ENCODE measurements at places on chromosomes 4 and X.
A peak's percentile ranks its signal among the peaks of the same experiment; 100 is the strongest.

GRCh38 chrX:51834076-51834475 lies 59.3 kb upstream of the MAGED1 start:
- no peak for DNase-seq

DNA sequence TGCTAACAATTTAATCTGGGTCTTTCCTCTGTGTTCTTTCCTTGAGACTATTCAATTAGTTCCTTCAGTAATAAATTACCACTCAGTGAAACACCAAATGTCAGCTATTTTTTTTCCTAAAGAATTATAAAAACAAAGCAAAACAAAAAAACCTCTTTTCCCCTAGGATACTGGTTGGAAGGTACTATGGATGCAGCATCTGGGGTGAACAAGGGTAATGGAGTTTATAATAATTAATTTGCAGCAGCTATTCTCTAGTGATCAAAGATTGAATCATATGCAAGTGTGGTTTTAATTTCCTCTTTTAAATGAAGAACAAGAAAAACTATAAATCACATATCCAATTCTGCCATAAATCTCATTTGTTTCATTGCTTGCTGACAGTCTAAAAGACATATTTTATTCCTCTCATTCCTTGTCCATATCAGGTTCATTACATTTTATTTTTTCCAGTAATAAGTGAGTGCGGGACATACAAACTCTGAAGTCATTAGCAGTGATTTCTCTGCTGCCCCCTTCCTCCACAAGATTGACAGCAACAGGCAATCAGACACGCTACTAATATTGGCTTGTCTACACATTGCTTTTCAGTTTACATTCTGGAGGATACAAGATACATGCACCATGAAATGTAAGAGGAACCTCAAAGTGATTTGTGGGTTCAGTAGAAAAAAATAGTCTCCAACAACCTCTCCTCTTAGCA lies 1093.4 kb upstream of the SLIT2 start:
- DNase-seq, result no peak

- no peak for DNase-seq
Observed at GRCh38 chr4:111991797-111992196, 153.5 kb upstream of the FAM241A start.

DNA sequence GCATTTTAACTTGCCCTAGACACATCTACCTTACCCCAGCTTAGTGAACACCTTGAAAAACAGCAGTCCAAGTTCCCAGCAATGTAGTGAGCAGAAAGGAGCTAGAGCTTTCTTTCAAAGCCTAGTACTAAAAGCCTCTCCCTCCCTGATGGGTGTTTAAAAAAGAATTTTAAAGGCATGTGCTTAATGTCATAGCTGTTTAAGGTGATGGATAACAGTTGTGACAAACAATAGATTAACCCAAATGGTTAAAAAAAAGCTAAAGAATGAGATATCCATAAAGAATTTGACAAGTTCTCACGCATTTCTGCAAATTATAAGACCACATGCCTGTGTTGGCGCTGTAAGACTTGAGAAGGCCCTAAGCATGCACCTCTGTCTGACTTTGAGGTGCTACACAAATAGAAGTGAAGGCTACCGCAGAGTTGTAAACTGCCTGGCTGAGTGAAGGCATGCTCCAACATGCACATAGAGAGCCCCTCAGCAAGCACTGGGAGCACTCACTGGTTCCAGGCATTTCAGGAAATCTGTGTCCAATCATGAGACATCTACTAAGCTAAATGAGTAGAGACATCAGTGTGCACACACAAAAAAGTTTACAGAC lies 94.0 kb downstream of the PHF8 start:
- DNase-seq, result no peak

- DNase-seq, result no peak
Observed at GRCh38 chrX:54181202-54181953, 1.7 kb downstream of the FAM120C start.

DNA sequence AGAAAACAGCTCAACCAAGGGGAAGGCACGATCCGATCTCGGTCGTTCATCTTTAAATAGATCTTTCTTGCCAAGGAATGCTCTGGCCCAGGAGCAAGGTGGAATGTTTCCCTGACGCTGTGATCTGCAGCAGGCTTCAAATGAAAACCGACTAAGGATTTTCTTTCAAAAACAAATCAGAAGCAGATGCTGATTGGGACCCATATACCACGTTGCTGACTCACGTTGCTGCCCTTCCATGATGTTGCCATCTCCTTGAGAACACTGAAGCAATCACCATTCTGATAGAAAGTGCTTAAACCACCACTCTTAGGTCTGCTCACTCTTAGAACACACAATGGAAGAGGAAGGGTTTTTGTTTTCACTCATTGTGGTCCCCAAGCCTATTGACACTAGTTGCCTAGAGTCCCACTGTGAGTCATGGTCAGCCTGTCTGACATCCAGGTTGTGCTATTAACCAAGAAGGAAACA lies 26.1 kb downstream of the LAMTOR3 start:
- no peak for DNase-seq

- DNase-seq, result no peak
Observed at GRCh38 chr4:140112576-140112975, 41.4 kb downstream of the MAML3 start.

DNA sequence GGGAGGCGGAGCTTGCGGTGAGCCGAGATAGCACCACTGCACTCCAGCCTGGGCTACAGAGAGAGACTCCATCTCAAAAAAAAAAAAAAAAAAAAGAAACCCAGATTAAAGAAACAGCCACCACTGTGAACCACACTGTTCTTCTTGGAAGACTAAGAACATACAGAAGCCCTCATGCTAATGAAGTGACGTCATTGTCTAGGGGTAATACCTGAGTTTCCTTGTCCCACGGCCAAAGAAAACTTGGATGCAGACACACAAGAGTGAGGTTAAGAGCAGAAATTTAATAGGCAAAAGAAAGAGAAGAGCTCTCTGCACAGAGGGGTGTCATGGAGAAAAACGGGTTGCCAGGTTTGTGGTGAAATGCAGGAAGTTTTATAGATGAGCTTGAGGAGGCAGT lies 691.6 kb downstream of the NLGN4X start:
- DNase-seq, result no peak

- DNase-seq, result no peak
Observed at GRCh38 chr4:91113130-91113706, 986.0 kb downstream of the CCSER1 start.

GRCh38 chr4:786861-787300 lies 39.0 kb downstream of the CPLX1 start:
- no peak for DNase-seq

GRCh38 chr4:139933541-139933940 lies 220.4 kb downstream of the MAML3 start:
- DNase-seq, result no peak

GRCh38 chr4:65670331-65671031 lies at the start of gene EPHA5:
Gene EPHA5 (minus strand): TSS chr4:65670489. CDS start chr4:65669742, 747 bp downstream.
- DNase-seq, result peak; percentile 32

GRCh38 chr4:139392797-139393196 lies 61.1 kb upstream of the RAB33B start:
- no peak for DNase-seq

- DNase-seq, result peak; percentile 45
Observed at GRCh38 chrX:155263854-155264628, at the start of gene RAB39B. Gene RAB39B (minus strand): TSS chrX:155264491. CDS start chrX:155264288, 203 bp downstream.

- DNase-seq, result no peak
Observed at GRCh38 chrX:65642914-65643491, 24.5 kb upstream of the MSN start.

DNA sequence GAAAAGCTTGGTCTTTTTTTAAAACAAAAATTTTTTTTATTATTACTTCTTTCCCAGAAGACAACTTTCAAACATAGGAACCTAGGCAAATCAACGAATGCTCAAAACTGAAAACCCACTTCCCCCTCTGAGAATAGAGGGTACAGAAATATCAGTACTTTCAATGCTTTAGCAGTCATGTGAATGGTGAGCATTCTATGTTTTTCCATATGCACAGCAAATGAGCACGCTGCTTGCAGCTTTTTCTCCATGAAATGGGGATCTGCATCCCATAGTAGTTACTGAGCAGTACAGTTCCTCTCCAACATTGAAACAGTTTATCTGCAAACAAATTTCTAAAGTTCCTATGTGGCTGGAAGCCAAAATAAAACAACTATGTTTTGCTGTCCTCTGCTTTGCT lies 108.4 kb upstream of the BMP2K start:
- DNase-seq, result no peak

GRCh38 chrX:139198936-139199335 lies 331.6 kb upstream of the F9 start:
- no peak for DNase-seq

DNA sequence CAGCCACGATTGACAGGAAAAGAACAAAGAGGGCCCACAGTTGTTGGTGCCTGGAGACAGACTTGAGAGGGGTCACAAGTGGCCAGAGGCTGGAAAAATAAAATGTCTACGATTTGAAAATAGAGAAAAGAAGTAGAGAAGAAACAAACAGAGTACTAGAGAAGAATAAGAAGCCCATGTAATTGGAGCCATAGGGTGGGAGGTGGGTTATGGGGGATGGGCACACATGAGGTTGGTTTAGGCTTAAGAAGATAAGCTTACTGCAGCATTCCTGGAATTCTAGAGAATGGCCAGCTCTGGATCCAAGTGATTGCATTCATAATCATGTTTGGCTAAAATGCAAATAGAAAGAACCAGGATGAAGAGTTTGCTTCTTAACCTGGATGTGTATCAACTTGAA lies 210.7 kb downstream of the MAML3 start:
- no peak for DNase-seq

DNA sequence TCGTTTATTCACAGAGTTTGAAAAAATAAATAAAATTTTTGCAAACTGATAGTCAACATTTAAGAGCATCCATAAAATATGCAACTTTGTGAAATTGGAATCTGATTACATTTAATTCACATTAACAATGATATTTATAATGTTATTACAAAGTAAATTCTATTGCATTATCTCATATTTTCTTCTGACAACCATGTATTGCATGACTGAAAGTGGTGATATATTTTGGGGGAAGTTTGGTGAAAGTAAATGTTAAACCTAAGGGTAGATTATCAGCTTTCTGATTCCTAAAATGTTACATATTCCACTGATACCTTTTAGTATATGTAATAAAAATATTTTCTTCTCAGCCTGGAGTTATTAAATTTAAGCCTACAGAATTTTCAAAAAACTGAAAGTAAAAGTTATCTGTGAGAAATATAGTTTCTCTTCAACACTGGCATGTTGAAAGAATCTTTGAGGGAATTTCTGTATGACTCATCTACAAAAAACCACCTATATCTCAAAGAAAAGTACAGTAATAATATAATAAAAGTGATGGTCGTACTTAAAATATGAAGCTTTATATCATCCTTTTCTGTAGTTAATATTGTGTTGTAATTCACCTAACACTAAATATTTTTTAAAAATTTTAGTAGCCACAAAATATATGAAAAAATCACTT lies 1179.6 kb upstream of the PCDH7 start:
- DNase-seq, result no peak

DNA sequence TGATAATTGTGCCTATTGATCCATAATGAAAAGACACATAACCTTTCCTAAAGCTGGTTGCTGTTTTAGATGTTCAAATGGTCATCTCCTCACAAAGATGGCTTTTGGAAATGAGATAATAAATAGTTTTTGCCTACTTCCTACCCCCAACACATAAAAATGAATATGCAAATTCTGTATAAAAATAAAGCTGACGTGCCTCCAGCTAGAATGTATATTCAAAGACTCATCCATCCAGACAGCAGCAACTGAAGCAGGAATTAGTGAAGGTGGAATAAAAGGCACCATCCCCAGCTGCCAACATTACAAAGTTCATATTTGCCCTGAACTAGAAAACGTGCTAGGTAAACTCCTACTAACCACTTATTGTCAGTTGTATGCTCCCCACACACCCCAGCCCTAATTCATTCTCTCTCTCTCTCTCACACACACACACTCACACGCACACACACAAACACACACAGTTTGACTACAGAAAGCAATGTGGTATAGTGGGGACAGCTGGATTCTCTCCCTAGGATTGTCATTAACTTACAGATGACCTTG lies 53.6 kb downstream of the PCDH19 start:
- DNase-seq, result no peak

DNA sequence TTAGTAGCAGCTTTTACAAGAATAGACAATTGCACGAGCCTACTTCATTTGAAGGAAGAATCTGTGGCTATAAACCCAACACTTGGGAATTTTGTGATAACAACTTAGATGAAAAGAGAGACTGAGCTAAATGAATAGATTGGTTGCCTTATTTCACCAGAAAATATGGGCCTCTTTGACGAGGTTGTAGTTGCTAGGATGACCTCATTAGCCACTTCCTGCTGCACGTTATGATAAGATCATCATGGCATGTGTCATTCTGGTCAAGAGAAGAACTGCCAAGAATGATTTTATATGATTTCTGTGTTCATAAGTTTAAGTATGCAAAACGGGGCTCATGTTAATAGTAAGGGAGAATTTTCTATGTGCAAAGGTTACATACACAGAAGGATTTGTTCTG lies 321.9 kb upstream of the GIMD1 start:
- no peak for DNase-seq

DNA sequence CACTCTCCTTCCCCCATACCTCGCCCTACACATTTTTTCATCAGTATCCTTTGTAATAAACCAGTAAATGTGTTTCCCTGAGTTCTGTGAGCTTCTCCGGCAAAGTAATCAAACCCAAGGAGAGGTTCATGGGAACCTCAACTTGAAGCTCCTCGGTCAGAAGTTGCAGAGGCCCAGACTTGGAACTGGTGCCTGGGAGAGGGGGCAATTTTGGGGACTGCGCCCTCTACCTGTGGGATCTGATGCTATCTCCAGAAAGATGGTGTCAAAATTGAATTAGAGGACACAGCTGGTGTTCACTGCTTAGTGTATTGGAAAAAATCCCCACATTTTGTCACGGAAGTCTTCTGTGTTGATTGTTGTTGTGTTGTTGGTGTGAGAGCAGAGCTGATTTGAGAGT lies 70.6 kb downstream of the ATP11C start:
- no peak for DNase-seq

- DNase-seq, result no peak
Observed at GRCh38 chrX:106038625-106039024, at the start of gene SERPINA7. Gene SERPINA7 (minus strand): TSS chrX:106038727. CDS start chrX:106037058, 1,669 bp downstream.

- DNase-seq, result no peak
Observed at GRCh38 chrX:22349116-22349515, 76.4 kb downstream of the CBLL2 start.

- DNase-seq, result no peak
Observed at GRCh38 chr4:121720109-121720508, 23.3 kb upstream of the ANXA5 start.

DNA sequence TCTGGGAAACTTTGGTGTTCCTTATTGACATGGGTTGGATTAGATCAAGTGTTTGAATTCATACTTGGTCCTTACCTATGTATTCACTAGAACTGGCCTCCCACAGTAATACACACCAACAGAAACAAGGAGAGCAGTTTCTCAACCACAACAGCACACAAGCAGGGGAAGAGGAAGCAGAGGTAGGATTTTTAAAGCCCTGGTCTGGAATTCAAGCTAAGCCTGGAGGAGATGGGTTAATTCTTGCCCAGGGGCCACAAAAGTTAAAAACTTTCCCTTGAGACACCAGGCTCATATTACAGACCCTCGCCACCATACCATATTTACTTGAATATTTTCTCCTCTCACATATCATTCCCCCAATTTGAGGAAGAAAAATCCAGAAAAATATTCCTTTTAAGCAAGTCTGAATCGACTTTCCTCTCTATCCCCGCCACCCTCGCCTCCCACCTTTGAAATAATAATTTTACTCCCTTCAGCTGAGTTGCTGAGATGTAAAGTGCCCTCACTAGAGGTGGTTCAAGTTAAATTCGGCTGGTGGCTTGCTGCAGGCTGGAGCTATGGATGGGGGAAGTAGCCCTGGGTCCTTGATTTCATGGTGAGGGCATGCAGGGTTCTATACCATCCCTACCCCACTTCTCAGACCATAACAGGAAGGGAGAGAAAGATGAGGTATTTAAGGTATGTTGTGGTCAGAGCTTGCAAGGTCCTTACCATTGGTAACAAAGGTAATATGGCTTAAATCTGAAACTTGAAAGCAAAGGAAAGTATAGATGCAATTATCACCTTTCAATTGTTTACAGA lies 440.2 kb downstream of the INPP4B start:
- DNase-seq, result no peak
